Fibroblast of skin of left quadriceps (primary cell): ENCODE measurements at places on chromosomes 1 and 21.
A peak's percentile ranks its signal among the peaks of the same experiment; 100 is the strongest.

GRCh38 chr1:155124503-155125463, 2.9 kb upstream of the EFNA1 start:
- no peak for DNase-seq

- no peak for DNase-seq
These were observed 358.8 kb upstream of the B3GALT2 start for GRCh38 chr1:193545171-193545570.

DNA sequence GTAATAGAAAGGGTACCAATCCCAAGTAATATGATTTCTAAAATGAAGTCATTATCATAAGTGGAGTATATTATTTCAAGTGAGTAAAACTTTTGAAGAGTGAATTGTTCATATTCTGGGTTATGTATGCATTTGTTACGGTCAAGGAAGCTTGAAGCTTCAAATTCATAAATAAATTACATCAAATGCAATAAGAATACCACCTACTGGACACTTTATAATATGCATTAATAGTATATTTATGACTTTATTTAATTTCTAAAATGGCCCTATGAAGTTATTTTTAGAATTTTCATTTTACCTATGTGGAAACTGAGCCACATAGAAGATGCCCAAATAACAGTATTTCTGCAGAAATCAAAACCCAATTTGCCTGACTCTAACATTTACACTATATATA, 260.6 kb downstream of the SMYD3 start:
- DNase-seq, result no peak

GRCh38 chr1:58251430-58252073, 295.0 kb downstream of the OMA1 start:
- DNase-seq, result no peak

- peak; percentile 52 for DNase-seq
These were observed 69.7 kb upstream of the SPAG17 start for GRCh38 chr1:118254491-118255425.

GRCh38 chr21:31870472-31871193, 2.2 kb upstream of the HUNK start:
- DNase-seq, result no peak

GRCh38 chr1:56915960-56916359, 49.9 kb downstream of the C8B start:
- DNase-seq, result no peak

GRCh38 chr1:118155106-118155505, 29.9 kb downstream of the SPAG17 start:
- no peak for DNase-seq

GRCh38 chr1:200342511-200343311, 67.1 kb downstream of the ZNF281 start:
- peak; percentile 77 for DNase-seq

- DNase-seq, result no peak
These were observed 82.2 kb upstream of the LMO4 start for GRCh38 chr1:87246436-87246835.

GRCh38 chr1:69569576-69570328, 2.0 kb downstream of the LRRC7 start:
- no peak for DNase-seq

GRCh38 chr1:93749894-93750301, 68.3 kb upstream of the BCAR3 start:
- no peak for DNase-seq

- DNase-seq, result no peak
These were observed 87.5 kb downstream of the RWDD3 start for GRCh38 chr1:95321531-95321930.

GRCh38 chr1:173388352-173388751, 88.8 kb upstream of the PRDX6 start:
- no peak for DNase-seq
